HFFc6 (cell line): ENCODE measurements at places on chromosomes 13 and 19. TPM values are rescaled to one million over a fixed set of nuclear protein-coding genes. Genes with fewer than 3 reads are reported as not detected.

DNA sequence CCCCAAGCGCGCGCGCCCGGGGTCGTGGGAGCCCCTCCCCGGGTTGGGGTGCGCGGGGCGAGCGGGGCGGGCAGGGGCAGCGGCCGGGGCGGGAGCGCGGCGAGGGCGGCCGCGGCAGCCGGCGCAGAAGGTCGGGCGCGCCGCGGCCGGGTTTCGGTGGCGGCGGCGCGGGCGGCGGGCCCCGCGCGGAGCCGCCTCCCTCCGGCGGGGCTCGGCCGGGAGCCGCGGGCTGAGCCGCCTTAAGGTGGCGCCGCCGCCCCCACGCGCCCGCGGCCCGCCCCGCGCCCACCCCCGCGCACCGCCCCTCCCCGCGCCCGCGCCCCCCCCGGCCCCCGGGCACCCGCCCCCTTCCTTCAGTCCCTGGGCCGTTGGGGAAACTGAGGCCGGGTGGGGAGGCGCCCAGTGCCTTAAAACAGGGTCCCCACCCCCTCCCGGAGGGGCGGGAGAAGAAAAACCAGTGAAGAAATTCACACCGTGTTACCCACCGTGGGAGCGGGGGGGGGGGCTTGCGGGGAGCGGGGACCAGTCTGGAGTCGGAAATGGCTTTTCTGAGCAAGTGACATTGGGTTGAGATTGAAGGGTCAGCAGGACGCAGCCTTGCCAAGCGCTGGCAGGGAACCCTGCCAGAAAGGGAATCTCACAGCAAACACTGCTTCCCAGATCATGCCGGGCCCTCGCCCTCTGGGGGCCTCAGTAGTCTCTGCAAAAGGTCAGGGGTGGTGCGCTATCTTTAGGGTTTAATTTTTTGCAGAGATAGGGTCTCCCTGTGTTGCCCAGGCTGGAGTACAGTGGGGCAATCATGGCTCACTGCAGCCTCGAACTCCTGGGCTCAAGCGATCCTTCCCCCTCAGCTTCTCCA lies at the start of gene TLE2:
TLE2 (minus strand) TSS at position 216 of the 859 bp plus-strand sequence. CDS start 376 bp downstream, outside the sequence.
- DNase-seq: no peak
- no peaks in the 10 kb centered on the region for H3K36me3 ChIP-seq
- no peak within 1 kb of the TSS for H3K27ac ChIP-seq
- H3K27me3 ChIP-seq: peaks cover 48% of the 10 kb centered on the region
- peaks cover 21% of the 10 kb centered on the region for H3K4me1 ChIP-seq

GRCh38 chr13:27956576-27957300 lies 12.4 kb downstream of the CDX2 start:
- peaks cover 47% of the 10 kb centered on the region for H3K27me3 ChIP-seq
- peaks cover 13% of the 10 kb centered on the region for H3K4me1 ChIP-seq
- no peak overlapping the region for H3K27ac ChIP-seq
- no peaks in the 10 kb centered on the region for H3K36me3 ChIP-seq
- DNase-seq: no peak

DNA sequence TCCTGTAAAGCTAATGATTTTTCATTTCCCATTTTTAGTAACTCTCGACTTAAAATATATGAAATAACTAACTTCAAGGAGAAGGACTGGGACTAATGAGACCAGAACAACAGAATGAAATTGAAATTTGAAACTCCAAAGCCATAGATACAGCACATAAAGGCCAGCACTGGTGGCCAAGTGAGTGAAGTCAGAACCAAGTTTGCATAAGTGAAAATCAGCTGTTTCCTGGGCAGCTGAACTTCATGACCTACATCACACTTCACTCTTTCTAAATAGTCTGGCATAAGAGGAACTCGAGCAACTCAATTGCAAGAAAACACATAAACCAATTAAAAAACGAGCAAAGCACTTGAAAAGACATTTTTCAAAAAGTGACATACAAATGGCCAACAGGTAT lies 84.5 kb downstream of the DCLK1 start:
- H3K4me3 ChIP-seq: no peak overlapping the region
- no peak overlapping the region for H3K27ac ChIP-seq
- no peak for DNase-seq
- no peaks in the 10 kb centered on the region for H3K36me3 ChIP-seq
- no peaks in the 10 kb centered on the region for H3K27me3 ChIP-seq
- no peaks in the 10 kb centered on the region for H3K4me1 ChIP-seq

- H3K36me3 ChIP-seq: 0 out of 2 replicates have a peak, but pooled peaks cover 6% of the 10 kb centered on the region
- peak overlapping the region; percentile 59 for H3K4me3 ChIP-seq
- H3K4me1 ChIP-seq: peaks cover 28% of the 10 kb centered on the region
- no peaks in the 10 kb centered on the region for H3K27me3 ChIP-seq
Measured at GRCh38 chr13:73324842-73325722, 266.3 kb downstream of the KLF5 start.

The PSG2 gene
- total RNA-seq: 1.4 to 2.7 TPM (median 1.7 TPM) in 3 replicates
